ENCODE measurements at places on chromosomes 7 and 10.

DNA sequence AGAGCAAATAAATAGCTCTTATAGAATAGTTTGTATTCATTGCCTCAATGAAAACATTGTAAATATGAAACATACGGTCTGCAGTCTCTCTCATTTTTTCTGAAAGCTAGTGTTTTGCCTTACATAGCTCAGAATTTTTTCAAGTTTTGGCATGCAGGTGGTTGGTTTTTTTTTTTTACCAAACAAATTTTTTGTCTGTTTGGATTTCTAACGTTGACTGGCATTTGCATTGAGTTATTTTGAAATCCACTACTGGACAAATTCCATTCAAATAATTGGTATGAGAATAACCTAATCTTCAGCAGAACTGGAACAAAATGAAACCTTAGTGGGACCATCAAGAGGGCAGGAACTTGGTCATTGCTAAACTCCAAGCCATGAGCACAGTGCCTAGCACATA is 107.6 kb upstream of the SAMD8 start:
- DNase-seq: no peak

DNA sequence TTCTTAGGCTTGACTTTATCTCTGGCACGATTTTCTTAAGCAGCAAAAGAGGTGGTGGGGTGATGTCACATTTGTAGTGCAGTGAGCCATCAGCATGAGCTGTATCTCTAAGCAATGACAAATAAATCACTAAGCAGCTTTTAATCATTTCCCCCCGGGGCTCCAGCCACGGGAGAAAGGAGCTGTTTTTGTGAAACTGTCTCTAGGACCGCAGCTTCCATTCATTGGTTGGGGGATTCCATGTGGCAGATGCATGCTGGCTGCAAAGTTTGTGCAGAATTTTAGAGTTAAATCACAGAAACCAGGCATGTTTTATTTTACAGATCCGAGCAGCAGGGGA is 464 bp downstream of the KIAA1217 start:
- peak; percentile 52 for DNase-seq

GRCh38 chr10:69382382-69383117 is 34.2 kb downstream of the TACR2 start:
- peak; percentile 86 for DNase-seq

DNA sequence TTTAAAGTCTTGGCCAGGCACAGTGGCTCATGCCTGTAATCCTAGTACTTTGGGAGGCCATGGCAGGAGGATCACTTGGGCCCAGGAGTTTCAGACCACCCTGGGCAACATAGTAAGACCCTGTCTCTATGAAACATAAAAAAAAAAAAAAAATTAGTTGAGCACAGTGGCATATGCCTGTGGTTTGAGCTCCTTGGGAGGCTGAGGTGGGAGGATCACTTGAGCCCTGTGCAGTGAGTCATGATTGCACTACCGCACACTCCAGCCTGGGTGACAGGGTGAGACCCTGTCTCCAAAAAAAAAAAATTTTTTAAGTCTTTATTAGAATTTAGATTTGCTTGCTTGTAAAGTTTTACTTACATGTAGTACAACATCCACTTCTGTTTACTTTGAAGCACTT is 14.0 kb downstream of the WNT2 start:
- no peak for DNase-seq

DNA sequence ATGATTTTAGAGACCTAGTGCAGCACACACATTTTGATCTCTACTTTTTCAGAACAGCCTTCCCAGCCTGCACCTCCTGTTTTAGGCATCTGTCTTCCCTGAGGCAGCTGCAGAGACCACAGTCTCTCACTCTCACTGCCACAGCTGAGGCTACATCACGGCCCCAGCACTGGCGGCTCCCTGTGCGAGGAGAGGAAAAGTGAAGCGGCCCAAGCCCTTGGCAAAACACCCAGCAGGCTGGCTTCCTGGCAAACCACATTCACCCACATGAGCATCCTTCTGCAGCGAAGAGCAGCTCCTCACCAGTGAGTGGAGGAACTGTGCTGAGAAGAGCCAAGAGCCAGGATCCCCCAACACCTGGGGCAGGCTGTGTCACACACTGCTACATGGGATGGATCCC is 14.0 kb downstream of the HUS1 start:
- no peak for DNase-seq

DNA sequence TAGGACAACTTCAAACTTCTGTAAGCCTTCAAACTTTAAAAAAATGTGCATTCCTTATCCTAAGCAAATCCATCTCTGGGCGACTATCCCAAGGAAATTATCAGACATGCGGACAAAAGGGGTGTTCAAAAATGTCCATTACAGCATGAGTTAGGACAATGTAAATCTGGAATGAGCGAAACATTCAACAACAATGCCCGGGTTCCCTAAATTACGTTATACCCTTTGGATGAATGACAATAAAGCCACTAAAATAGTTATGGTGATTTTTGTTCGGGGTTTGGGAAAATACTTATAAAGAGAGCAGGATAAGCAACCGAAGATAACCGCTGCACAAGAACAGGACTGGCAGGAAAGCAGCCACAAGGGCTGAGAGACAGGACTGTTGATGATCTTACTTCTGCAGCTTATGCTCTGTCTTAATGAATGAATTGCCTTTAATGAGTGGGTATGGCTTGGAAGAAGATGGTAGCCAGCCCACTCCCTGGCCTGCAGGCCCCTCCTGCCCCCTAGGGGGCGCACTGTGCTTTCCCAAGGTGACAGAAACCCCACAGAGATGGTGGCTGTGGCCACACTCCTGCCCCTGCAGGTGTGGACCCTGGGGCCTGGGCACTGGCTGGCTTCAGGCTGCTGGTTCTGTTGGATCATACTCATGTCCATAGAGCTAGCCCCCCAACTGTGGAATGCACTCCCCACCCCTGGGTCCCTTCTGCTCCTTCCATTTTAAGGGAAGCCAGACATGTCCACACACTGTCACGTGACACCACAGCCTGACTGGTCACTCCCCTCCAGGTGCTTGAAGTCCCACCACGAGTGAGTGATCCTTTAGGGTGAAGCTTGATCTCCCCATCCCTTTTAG is 45.0 kb downstream of the ZCCHC24 start:
- no peak for DNase-seq

GRCh38 chr10:126924915-126925300 is 19.7 kb downstream of the DOCK1 start:
- DNase-seq: no peak

- DNase-seq: no peak
Observed at GRCh38 chr10:113097036-113097435, 147.0 kb downstream of the TCF7L2 start.
